Fibroblast of skin of left biceps (primary cell): ENCODE measurements at places on chromosomes 7 and 10.

DNA sequence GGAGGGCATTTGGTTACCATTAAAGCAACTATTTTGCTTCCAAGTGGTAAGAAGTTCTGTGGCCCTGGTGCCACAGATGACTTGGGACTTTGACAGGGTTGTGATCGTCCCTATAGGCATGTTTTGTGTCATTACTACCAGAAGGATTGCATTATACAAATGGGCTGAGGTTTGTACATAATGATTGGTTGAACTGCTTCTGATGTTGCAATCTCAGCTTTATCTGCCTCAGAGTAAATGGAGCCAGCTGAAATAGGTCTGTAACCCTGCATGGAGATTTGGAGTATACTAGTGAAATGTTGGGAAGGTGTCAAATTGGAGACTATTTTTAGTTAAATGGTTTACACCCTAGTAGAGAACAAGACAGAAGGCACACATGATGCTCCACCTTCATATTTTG lies 46.1 kb upstream of the SEPTIN7 start:
- no peak for DNase-seq

GRCh38 chr7:26034391-26034790 lies 117.6 kb upstream of the NFE2L3 start:
- DNase-seq, result no peak

- no peak for DNase-seq
Observed at GRCh38 chr10:76067447-76067846, 636.0 kb downstream of the LRMDA start.

DNA sequence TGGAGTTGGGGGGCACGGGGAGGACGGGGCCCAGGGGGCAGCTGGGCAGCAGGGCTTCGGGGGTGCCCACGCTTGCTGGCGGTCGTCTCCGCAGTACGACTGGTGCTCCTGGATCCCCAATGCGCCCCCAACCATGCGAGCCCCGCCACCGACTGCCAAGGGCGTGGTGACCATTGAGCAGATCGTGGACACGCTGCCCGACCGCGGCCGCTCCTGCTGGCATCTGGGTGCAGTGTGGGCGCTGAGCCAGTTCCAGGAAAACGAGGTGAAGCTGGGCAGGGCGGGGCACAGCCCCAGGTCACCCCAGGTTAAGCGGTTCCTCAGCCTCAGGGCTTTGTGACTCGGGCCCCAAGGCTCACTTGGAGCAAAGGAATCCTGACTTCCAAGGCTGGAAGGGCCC lies 70.0 kb downstream of the ALOX5 start:
- DNase-seq, result no peak

DNA sequence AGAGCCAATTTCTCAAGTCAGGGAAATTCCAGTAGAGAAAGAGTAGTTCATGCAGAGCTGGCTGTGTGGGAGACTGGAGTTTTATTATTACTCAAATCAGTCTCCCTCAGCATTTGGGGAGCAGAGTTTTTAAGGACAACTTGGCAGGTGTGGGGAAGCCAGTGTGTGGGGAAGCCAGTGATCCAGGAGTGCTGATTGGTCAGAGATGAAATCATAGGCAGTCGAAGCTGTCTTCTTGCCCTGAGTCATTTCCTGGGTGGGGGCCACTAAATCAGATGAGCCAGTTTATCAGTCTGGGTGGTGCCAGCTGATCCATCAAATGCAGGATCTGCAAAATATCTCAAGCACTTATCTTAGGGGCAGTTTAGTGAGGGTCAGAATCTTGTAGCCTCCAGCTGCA lies 194.6 kb upstream of the NRG3 start:
- DNase-seq, result no peak

GRCh38 chr7:5406957-5407945 lies 16.4 kb downstream of the TNRC18 start:
- DNase-seq, result no peak

- no peak for DNase-seq
Observed at GRCh38 chr7:118288098-118288497, 63.6 kb downstream of the ANKRD7 start.

DNA sequence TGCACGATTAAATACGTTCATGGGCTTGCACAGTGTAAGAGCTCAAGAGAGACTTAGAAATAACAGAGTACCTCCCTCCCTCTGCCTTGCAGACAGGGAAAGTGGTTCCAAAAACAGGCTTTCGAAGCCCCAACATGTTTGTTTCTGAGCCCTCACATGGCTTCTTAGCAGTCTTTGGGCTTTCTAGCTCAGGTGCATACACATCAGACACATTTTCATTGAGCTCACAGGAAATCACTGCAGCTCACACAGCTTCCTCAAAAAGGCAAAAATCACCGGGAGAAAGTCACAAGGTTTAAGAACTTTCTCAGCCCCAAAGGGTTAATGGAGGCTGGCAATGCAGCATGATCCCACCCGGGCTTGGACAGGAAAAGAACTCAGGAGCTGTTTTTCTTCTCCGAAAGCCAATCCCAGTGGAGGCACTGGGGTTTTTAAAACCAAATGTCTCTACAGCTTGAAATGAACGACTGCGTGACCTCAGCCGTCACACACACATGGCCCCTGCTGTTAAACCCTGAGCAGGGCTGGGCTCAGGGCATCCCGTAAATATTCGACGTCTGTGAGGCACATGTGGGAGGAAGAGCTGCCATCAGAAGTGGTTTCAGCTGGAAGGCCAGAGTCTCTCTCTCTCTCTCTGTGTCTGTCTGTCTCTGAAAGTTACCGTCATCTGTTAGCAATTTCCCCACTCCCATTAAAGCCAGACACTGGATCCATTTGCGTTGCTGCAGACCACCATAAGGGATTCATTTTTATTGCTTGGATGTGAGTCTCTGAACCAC lies 69.7 kb downstream of the CALML3 start:
- peak; percentile 71 for DNase-seq

DNA sequence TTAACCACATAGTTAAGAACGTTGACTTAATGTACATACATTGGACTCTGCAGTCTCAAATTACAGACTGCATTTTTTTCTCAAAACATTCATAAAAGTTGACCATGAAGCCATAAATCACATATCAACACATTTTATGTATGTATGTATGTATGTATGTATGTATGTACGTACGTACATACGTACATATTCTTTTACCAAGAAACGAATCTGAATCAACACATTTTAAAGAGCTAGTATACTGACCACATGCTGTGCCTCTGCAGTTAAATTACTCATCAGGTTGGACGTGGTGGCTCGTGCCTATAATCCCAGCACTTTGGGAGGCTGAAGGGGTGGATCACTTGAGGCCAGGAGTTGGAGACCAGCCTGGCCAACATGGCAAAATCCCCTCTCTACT lies 105.8 kb downstream of the GPR158 start:
- no peak for DNase-seq

DNA sequence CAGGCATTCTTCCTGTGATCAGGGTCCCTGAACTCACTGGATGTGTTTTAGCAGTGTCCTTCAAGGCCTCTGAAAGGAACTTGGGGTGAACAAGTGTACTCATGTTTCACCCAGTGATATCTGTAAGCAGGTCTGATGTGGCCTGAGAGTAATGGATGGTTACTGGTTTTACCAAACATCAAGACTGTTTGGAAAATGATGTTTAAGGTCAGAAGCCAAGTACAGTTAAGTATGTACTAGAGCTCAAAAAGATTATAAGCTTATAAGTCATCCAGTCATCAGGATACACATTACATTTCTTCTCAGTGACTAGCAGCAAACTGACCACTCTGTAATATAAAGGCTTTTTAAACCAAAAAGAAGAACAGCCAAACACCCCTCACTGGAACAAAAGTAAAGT lies 79.8 kb upstream of the PTN start:
- no peak for DNase-seq
